T-cell (primary cell): ENCODE measurements at places on chromosomes 3 and 15.

DNA sequence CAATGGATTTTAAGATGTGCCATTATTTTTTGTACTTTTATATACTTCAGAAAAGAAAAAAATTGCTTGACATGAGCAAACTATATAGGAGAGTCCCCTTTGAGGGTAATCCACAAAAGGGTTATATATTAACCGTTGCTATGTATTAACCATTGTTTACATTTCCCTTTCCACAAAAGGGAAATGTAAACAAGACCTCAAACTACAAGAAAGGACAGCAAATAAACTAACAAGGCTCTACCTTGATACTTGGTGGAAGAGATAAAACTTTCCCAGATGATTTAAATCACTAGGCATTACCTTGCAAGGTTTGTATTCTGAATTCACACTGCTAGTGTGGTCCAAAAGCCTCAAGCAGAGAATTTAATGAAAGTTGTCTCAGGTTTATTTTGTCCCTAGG, 616.3 kb upstream of the BCHE start:
- DNase-seq, result no peak

GRCh38 chr15:37199545-37199944, 99.2 kb upstream of the MEIS2 start:
- DNase-seq, result no peak

DNA sequence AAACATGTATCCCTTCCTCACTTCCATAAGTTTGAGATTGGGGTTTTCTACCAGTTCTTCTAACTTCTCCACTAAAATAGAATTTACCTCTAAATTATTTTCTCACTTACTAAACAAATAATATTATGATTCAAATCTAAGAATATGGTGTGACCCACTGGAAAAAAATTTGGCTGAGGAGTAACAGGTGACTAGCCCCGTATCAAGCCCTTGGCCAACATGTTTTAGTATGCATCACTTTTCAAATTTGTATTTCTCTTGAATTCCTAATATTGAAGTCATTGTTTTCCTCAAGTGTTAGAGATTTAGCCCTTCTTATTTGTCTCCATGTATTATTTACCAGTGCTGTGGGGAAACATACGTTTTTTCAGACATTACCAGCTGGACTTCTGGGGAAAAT, 759.4 kb downstream of the NSUN3 start:
- no peak for DNase-seq

DNA sequence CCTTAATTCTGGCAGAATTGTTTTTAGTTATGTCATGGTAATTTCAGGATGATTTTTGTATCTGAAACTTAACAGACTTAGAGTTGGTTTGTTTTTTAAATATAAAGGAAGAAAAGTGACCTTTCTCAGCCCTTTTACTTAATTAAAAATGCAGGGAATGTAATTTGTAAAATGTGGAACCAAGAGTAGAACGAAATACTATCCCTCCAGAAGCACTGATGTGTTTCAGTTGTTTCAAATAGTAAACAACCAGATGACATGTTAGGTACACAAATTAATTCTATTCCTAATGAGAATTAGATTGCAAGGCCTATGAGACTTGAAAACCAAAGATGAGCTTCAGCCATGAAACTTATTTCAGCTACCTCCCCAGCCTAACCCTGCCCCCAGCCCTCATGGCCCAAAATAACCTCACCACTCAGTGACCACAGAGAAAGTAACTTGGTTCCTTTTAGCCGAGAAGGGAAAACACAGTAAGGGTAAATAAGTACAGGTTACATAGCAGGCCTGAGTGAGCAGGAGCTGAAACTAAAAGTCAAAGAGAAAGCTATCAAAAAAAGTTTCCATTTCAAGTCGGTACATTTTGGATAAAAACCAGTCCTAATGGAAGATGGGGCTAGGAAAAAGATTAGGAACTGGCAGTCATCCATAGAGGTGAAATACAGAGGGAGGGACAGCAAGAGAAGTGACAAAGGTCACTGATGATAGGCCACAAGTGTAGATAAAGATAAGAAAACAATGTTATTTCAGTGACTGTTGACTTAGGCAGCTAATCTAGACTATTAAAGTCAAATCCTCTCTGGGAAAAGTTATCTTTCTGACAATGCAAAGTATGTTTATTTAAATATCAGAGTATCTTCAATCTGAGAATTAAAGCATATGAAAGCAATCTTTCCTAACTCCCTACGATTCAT, 23.2 kb downstream of the SENP8 start:
- no peak for DNase-seq
